ENCODE measurements at places on chromosomes 4 and X. TPM values are rescaled to one million over a fixed set of nuclear protein-coding genes. Genes with fewer than 3 reads are reported as not detected.

The ETDA gene
- not detected for total RNA-seq

The SOD3 gene
- 86.4 TPM for total RNA-seq

The BRCC3 gene
- total RNA-seq: 13.2 TPM

The PRAF2 gene
- 7.8 TPM for total RNA-seq

The ALPK1 gene
- total RNA-seq: 25.8 TPM

The FAM47A gene
- not detected for total RNA-seq

The CDS1 gene
- total RNA-seq: 0.16 TPM

The FOXR2 gene
- not detected for total RNA-seq

The NPNT gene
- 2.4 TPM for total RNA-seq

The ADH7 gene
- total RNA-seq: not detected

The ZNF711 gene
- 0.98 TPM for total RNA-seq

The WDR17 gene
- 1.8 TPM for total RNA-seq

The SSX2 gene
- not detected for total RNA-seq

The GPR82 gene
- 0.16 TPM for total RNA-seq

The CLDN34 gene
- total RNA-seq: not detected

The GC gene
- total RNA-seq: not detected

The FGFBP2 gene
- 23.8 TPM for total RNA-seq

The HTRA3 gene
- 57.8 TPM for total RNA-seq

The TCEAL2 gene
- total RNA-seq: not detected

The CSAG2 gene
- not detected for total RNA-seq

The DAPP1 gene
- 5.7 TPM for total RNA-seq

The AFAP1 gene
- total RNA-seq: 15.5 TPM

The DNAAF6 gene
- total RNA-seq: not detected

The PNMA5 gene
- total RNA-seq: not detected

The DUSP9 gene
- total RNA-seq: not detected

The ACTRT1 gene
- not detected for total RNA-seq

The SLC16A2 gene
- 11.3 TPM for total RNA-seq

The TGIF2LX gene
- total RNA-seq: not detected

The RS1 gene
- not detected for total RNA-seq

The PAGE5 gene
- not detected for total RNA-seq

The PAGE1 gene
- 1.9 TPM for total RNA-seq

The CXCR3 gene
- total RNA-seq: not detected

The NPFFR2 gene
- total RNA-seq: not detected

The ITGB1BP2 gene
- total RNA-seq: 2.7 TPM

Measured in subcutaneous adipose tissue (tissue), 4 donors.